ENCODE measurements at places on chromosomes 2 and 18. TPM values are rescaled to one million over a fixed set of nuclear protein-coding genes. Genes with fewer than 3 reads are reported as not detected.

DNA sequence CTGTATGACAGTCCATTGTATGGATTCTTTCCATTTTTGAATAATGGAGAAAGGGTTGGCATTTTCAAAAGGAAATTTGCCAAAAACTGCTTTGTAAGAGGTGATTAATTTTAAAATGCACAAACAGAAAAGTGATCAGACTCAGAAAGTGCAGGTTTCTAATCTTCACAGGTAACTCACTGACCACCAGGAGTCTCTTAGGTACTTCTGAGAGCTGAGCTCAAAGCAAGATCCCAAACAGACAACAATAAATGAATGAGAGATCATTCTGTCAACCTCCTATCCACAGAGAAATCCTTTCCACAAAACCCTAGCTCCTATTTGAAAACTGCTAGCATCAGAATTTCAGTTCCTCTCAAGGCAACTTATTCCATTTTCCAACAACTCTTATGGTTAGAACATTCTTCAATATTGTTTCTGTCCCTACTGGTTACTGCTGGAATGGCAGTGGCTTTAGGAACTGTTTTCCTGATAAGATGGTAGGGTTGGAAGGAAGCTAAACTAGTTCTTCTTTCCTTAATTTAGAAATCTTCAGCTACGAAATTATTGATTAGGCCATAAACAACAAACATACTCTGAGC is 20.6 kb upstream of the HAAO start:
- DNase-seq, result peak; percentile 74

NEU2 gene
- not detected for total RNA-seq

- DNase-seq, result no peak
These were observed 68.0 kb downstream of the BOLA3 start for GRCh38 chr2:74079522-74080341.

GRCh38 chr18:79965119-79965902 is 868 bp downstream of the HSBP1L1 start:
- DNase-seq, result peak; percentile 67

DNA sequence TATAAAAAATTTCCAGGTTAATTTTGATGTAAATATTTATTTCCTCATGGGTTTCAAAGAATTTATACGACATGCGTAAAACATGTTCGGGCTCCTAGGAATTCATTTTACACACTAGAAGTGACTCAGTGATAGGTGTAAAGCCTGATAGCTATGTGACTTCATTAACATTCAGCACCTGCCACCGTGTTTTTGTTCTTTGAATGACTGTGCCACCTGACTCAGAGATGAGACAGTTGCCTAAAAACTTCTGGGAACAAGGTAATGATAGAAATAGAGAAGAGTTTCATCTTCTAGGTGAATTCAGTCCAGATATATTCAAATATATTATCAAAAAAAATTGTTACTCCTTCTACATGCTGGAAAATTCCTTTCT is 10.0 kb downstream of the IL1R2 start:
- DNase-seq, result peak; percentile 15

ARHGAP25 gene
- not detected for total RNA-seq

GRCh38 chr18:45109271-45109670 is 428.6 kb downstream of the SETBP1 start:
- DNase-seq, result no peak

VSNL1 gene
- total RNA-seq, result not detected

DNA sequence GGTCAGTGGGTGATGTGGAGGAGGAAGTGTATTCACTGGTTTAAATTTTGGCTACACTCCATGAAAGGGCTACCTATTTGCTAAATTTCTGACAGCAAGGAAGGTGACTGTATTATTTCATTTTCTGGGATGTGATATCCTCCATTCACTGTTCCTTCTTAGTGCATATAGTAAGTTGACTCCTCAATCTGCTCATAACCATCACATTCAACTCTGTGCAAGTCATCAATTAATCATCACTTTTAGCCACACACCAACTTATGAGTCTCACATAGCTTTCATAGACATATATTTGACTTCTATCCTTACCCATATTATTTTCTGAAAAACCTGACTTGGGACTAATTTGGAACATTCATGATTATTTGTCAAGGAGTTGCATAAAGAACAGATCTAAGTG is 16.9 kb downstream of the KLHL41 start:
- no peak for DNase-seq

SCN9A gene
- total RNA-seq, result 0.38 TPM

DNA sequence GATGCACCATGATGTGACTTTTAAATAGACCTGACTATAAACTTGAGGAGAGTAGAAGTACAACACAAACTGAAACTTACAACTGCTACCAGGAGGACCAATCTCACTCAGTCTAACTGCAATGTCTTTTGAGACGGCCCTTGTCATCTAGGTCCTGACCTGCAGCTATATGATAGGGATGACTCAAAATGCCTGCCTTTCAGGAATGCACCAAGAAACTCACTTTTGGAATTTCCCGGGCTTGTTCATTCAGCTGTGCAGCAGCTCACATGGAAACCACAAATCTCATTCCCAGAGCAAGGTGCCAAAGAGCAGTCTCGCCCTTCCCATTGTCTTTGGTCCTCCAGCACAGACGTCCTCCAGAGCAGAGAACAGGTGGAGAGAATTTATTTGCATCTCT is 113.7 kb downstream of the SPOPL start:
- DNase-seq, result no peak

SLC40A1 gene
- 87.6 TPM for total RNA-seq

DNA sequence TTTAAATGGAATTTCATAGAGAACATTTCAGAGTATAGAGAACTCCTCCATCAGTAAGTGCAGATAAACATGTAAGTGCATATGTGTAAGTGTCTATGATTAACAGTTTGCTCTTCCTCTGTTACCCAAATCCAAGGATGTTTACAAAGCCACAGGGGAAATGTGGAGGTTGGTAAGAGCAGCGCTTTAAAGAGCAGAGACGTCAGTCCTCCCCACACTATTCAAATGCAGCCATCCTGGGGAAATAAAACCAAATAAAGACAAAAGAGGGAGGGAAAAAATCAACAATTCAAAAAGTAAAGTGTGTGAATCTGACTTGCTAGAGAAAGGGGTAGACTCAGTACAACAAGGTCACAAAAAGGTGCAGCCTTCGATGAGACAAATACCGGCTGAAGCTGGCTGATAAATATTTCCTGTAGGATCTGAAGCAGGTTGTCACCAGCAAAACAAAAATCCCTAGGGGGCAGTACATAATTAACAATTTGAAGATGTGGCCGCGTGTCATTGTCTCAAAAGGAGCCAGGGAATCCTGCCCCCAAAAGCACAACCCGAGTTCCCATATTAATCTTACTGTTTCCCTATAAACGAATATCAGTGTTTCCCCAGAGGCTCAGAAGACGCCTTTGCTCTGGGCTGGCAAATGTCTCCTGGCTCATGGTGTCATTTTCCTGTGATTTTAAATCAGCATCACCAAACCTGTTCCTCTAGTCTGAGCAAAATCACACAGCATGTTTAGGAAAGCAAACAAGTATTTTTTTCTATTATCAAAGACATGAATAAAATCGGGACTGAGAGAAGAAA is 216.5 kb downstream of the CDCA7 start:
- peak; percentile 83 for DNase-seq

POTEC gene
- 0.34 TPM for total RNA-seq
